ENCODE measurements at places on chromosomes 7 and 10.

- no peak for DNase-seq
These were observed 478.2 kb downstream of the GATA3 start for GRCh38 chr10:8532647-8533046.

- DNase-seq, result no peak
These were observed 51.6 kb upstream of the IL6 start for GRCh38 chr7:22675421-22675820.

GRCh38 chr10:75035975-75036708 lies 75.3 kb upstream of the SAMD8 start:
- no peak for DNase-seq

GRCh38 chr10:129305046-129305445 lies 162.0 kb upstream of the MGMT start:
- DNase-seq, result no peak

- DNase-seq, result no peak
These were observed 587.0 kb downstream of the PARD3 start for GRCh38 chr10:34228066-34228465.

DNA sequence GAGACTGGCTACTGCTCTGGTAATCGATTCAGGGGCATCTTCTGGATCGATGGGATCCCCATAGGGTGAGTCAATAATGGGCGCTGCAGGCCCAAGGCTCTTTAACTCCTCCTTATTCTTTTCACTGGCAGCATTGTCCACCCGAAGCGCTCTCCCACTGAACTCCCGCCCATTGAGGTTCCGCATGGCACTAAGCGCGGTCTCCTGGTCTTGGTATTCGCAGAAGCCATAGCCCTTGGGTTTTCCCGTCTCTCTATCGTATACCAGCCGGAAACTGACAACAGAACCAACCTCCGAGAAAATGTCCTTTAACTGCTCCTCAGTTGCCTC lies 285 bp downstream of the CSTF2T start:
- DNase-seq, result no peak

DNA sequence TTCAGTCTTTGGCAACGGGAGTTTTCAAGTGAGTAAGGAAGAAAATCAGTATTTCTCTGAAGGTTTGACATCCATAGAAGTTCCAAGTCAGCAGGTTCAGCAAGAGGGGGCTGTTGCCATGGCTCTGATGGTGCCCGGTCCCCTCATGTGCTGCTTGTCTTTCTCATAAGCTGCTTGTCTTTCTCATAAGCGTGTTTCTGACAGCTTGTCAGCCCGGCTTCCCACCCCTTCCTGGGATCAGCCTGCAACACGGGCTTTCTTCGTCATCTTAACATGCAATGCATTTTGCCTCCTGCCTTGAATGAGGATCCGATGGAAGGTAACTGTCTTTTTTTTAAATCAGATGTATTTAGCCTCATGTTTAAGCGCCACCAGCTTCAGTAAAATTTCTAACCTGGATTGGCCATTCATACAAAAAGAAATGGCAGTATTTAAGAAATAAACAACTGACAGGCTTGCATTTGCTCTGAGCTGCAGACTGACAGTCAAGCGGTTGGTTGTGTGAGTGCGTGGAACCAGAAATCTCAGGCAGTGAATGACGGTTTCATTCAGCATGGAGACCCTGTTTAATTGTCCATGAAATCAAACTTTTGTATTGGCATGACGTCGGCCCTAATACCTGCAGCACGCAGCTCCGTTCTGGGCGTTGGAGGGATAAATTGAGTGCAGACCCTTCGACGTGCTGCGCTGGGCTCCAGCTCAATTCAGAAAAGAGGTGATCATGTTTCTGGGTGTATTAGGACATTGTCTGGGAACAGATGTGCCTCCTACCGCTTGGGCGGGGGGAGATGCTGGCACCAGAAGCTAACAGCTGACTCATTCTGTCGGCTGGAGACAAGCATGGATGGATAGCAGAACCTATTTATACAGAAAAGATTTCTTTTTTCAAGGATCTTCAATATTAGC lies 454.7 kb upstream of the FOXK1 start:
- DNase-seq, result no peak

DNA sequence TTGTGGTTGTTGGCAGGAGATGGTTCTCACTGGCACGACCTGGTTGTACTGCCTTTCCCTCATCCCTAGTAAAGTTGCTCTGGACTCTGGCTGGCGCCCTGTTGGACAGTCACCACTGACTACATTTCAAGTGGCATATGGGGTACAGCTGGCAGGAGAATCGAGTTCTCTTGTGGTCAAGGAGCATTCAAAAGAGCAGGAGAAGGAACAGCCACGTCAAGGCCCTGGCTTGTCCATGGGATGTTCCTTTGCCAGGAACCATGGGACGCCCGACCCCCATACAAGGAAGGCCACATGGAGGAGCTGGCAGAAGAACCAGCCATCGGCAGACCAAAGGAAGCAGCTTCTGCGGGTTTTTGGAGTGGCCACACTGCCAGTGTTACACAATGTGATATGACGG lies 87.0 kb upstream of the SLC25A13 start:
- DNase-seq, result no peak

DNA sequence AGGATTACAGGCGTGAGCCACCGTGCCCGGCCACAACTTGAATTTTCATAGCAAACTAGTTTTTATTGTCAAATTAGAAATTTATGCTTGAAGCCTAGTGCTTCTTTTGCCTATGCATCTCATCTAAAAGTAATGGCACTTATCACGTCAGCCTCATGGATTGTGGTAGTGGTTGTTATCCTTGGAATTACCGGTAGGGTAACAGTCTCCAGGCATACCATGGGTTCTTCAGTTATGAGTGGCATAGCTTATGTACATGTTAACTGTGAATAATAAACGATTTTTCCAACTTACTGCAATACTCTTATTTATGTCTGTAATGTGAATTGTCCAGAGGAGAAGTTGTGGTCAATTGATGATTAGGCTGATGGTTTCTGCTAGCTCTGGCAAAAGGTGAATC lies 63.1 kb downstream of the BMPR1A start:
- DNase-seq, result no peak

GRCh38 chr10:124321433-124322089 lies 97.2 kb downstream of the OAT start:
- DNase-seq, result no peak

DNA sequence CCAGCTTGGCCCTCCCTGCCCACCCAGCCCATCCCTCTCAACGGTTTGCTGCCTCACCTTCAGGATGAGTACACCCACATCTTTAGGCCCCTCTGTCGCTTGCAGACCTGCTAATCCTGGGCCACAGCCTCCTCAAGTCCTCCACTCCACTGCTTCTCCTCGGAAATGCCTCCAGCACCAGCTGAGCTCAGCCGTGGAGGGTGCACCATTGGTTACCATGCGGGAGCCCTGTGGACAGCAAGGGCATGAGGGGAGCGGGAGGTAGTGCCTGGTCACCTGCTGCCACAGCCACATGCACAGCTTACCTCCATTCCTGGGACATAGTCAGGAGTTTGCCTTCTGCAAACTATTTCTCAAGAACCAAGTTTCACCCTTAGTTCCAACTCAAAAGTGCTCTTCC lies 286.3 kb upstream of the ZMIZ1 start:
- DNase-seq, result no peak

DNA sequence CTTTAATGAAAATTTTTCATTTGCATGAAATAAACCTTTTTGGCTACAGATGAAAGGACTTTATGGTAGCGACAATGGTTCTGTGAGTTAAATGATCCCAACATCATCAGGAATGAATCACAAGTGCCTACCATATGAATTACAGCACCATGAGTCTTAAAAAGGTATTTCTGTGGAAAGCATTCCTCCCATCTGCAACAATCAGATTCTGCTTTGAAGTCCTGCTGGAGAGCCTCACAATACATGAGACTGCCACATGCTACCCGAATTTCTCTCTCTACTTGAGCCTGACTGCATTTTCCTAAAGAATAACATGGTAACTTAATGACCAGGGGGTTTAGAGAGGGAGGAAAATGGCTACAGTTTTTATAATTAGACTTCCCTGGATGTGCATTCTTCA lies 190.3 kb downstream of the TWIST1 start:
- no peak for DNase-seq

- no peak for DNase-seq
These were observed 100.1 kb downstream of the ST7 start for GRCh38 chr7:117053432-117053831.

DNA sequence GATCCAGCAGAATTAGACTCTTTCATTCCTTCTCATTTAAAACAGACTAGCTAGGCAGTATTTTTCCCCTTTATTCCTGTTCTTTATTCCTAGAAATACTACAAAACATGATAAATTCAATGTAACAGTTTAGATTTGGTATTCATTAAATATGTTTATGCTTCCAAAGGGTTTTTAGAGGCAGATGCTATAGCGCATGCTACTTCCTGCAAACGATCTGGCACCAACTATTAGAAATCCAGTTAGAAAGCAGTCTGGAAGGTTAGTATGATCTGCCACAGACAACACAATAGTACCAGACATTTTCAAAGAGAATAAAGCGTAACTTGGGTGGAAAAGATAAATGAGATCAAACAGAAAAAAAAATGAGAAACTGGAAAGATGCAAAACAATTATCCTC lies 63.5 kb upstream of the PTN start:
- DNase-seq, result no peak

- DNase-seq, result no peak
These were observed 152.4 kb upstream of the SLC26A5 start for GRCh38 chr7:103598326-103598905.

- DNase-seq, result no peak
These were observed 47.4 kb upstream of the ORC5 start for GRCh38 chr7:104255194-104255593.

DNA sequence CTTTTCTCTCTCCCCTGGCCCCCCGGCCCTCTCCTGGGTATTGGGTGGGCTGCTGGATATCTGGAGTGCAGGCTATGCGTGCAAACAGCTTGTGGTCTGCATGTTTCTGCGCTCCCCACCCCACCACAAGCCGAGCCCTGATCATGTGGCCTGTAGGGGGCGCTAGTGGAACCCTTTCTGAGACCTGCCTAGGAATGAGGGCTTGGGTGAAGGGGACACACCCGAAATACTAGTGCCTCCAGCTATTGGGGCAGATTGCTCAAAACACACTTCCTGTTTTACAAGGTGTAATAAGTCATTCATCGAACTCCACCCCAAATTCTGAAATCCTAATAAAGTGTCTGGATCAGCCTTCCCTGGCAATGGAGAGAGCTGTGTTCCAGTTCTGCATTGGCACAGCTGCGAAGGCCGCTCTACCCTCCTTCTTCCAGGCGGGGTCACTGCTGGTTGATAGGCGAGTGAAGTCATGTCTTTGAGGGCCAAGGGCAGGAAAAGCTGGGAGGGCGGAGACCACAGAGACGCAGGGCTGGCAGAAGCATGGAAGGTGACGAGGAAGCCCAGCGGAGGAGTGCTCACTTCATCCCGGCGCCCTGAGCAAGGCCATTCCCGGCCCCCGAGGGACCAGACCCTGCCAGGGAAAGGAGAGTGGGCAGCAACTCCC lies 19.8 kb upstream of the PRRT4 start:
- DNase-seq, result peak; percentile 35

GRCh38 chr7:2527505-2528467 lies 8.2 kb downstream of the LFNG start:
- DNase-seq, result no peak

DNA sequence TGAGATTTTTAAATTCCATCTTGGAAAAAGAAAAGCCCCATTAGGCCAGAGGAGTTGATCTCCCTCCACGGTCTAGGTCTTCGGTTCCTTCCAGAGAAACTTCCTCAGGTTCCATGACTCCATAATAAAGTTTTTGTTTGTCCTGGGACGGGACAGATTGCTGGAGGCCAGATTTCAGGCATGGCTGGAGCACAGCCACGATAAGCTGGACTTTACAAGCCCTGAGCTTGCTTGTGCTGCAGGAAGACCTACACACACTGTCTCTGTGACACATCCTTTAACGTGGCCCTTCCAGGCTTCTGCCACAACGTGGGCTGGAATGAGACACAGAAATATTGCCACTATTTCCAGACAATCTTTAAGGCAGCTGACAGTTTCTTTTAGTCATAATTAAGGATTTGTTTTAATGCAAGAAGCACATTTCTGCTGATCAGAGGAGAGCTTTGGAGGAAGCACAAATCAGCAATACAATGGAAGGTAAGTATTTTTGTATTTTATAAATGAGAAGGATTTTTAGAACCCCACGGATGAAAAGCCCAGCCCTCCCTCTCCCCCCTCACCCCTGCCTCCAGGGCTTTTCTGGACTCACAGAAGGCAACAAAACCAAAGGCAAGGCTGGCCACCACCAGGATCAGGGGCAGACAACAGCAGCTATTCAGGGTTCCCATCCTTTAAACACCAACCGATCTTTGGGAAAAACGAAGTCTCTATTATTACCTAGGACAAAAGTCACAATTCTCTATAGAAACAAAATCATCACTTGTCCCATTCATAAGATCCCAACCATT lies 6.5 kb downstream of the CTBP2 start:
- no peak for DNase-seq

DNA sequence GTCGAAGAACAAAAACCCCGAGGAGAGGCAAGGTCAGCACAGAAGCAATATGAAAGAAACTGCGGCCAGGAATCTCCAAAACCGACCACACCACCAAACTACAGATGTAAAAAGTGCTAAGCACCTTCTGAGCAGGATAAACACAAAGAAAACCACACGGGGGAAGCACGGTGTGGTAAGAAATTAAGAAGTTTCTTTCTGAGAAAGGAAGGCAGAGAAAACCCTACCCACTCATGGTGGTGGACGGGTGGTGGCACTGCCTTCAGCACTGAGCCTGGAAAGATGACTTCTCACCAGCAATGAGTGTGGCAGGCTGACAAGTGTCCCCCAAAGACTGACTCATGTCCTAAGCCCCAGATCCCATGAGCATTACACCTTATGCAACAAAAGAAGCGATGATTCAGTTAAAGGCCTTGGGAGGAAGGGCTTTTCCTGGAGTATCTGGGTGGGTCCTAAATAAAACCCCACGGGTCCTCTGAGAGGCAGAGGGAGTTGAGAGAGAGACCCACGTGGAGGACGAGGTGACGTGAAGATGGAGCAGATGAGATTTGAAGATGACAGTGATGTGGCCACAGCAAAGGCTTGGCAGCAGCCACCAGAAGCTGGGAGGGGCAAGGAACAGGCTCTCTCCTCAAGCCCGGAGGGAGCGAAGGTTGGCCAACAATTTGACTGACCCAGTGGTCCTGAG lies 124.9 kb downstream of the DLG5 start:
- DNase-seq, result no peak

DNA sequence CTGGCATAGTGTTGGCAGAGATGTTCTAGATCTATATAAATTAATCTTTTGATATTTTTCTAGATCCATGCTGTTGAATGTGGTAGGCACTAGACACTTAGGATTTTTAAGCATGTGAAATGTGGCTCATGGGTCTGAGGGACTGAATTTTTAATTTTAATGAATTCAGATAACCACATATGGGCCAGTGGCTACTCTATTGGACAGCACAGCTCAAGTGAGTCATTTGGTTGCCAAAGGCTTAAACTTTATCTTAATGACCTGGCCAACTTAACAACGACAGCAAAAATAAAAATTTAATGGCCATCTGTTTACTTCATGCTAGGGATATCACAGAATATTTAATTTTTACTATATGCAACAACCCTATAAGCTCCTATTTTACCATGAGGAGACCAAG lies 61.4 kb downstream of the CDK14 start:
- no peak for DNase-seq

DNA sequence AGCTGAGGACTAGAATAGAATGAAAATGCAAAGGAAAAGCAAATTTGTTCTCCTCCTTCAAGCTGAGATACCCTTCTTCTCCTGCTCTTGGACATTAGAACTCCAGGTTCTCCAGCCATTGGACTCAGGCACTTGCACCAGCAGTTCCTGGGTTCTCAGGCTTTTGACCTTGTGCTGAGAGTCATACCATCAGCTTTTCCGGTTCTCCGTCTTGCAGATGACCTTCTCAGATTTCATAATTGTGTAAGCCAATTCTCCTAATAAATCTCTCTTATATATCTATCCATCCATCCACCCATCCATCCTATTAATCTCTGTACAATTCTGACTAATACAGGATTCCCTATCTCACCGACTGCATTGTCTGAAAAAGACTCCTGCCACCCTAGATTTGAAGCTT lies 108.3 kb downstream of the AHR start:
- no peak for DNase-seq
